ENCODE measurements at places on chromosomes 12 and 14. TPM values are rescaled to one million over a fixed set of nuclear protein-coding genes. Genes with fewer than 3 reads are reported as not detected.

Gene KRT6C
- not detected for total RNA-seq

Gene GCN1
- 115 TPM for total RNA-seq

Gene AKAP6
- 0.47 TPM for total RNA-seq

Gene ART4
- not detected for total RNA-seq

Gene MYL6
- total RNA-seq = 933 TPM
